ENCODE measurements at places on chromosomes 1 and 21.

- no peak for DNase-seq
Measured at GRCh38 chr1:94332952-94333351, 85.2 kb upstream of the ABCD3 start.

- DNase-seq: peak; percentile 76
Measured at GRCh38 chr1:67347688-67348472, 40.2 kb downstream of the IL12RB2 start.

- no peak for DNase-seq
Measured at GRCh38 chr1:54173681-54174080, 20.9 kb upstream of the CDCP2 start.

DNA sequence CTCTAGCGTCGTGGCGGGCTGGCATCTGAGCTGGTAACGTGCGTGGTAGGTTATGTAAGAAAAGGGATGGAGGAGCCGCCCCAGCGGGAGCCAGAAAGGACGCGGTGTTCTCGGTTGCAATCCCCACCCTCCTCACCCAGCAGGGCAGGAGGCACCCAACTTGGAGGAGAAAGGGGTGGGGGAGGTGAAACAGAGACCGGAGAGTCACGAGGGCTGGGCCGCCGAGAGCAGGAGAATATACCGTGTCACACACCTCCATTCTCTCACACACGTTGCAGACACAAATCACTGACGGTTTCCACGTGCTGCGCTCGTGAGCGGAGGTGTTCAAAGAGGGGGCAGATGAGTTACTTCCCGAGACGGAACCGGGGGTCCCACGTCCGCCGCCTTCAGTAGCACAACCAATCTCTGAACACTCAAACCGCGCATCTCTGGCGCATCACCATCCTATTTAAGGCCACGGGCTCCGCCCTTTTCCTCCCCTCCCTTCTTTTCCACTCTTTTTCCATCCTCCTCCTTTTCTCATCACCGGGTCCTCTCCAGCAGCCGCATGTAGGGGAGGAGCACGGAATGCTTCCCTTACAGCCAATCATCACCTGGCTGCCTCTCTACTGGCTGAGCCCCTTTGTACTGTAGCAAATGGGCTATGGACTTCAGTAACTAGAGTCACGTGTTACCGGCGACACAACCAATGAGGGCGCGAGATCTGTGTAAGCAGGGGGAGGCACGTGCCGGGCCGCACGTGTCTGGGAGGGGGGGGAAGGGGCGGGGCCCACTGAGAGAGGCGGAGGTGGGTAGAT lies at the start of gene CIART:
Gene CIART (plus strand): TSS at position 797 of the 800 bp plus-strand sequence. CDS start 714 bp downstream, outside the sequence.
- DNase-seq: peak; percentile 100

DNA sequence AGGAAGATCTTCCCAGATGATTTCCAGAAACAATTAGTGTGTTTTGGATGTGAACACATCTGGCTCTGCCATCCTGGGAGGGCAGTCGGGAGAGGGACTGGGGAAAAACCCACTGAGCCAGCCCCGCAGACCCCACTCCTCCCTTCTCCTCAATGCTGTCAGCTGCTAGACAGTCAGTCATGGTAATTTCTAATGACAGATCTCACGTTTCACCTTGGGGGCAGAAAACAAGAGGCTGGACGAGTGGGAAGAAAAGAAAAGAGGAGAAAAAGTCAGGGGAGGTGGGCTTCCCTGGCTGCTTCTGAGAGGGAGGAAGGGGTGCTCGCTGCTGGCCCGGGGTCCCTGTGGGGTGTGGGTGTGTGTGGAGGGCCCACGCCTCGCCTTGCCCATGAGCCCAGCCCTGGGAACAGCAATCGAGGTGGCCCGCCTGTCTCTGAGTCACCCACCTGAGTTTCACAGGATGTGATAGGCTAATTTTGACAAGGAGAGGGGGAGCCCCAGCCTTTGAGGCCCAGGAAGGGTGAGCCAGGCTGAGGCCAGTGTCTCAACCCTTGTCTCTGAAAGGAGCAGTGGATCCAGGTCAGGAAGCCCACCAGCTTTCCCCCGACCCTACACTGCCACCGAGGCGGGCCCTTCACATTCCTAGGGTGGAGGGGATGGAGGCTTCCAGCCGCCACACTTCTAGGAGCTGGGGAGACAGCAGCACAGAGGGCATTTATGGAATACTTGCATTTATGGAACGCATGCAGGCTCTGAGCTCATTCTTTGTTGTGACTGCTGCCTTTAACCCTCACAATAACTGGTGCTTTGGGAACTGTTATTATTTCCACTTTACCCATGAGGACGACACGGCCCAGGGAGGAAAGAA lies 49.1 kb upstream of the IFNLR1 start:
- DNase-seq: peak; percentile 27

DNA sequence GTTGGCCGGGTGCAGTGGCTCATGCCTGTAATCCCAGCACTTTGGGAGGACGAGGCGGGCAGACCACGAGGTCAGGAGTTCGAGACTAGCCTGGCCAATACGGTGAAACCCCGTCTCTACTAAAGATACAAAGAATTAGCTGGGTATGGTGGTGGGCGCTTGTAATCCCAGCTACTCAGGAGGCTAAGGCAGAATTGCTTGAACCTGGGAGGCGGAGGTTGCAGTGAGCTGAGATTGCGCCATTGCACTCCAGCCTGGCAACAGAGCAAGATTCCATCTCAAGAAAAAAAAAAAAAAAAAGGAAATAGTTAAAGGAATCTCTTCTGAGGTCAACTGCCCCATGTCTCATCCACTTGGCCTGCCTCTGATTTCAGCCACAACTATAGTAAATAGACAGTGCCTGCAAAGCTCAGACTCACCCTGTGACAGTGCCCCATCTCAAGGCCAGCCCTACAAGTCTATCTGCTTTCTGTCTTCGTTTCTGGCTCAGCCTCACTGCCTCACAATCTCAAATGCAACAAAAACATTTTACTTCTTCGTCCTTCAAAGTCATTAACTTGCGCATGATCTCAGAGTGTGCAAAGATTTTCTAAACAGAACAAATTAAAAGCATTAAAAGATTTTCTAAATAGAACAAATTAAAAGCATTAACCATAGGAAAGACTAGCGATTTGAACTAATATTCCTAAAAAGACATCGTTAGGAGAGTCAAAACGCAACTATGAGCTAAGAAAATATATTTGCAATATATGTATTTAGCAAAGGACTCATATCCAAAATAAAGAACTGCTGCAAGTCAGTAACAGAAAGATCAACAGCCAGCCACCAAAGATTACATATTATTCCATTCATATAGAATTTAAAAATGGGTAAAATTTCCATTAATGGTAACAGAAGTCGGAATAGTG lies 65.0 kb upstream of the PRDX6 start:
- DNase-seq: peak; percentile 75

DNA sequence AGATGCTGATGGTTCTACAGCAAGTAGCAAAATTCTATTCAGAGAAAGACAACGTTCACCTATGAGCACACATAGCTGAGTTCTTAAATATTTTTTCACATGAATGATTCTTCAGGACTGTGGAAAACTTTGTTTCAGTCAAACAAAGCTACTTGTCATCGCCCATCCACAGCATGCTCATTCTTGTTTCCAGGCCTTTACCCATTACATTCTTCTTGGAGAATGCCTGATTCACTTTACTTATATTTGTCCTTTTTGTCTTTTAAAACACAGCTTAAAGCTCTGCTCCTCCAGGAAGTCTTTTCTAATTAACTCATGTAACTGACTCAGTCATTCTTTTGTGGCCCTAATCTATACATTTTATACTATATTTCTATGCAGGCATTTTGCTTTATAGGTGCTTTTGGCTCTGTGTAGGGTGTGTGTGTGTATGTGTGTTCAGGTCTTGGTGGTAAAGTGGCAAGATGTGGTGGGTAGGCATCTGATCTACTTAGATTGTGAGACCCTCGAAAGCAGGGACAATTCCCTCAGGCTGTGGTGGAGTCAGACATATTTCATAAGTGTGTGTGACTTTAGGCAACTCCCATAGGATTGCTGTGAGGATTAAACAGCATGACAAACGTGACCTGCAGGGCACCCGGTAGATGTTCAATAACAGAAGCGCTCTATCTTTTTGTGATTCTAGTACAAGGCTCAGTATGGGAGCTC lies 11.8 kb upstream of the MARK1 start:
- DNase-seq: no peak

DNA sequence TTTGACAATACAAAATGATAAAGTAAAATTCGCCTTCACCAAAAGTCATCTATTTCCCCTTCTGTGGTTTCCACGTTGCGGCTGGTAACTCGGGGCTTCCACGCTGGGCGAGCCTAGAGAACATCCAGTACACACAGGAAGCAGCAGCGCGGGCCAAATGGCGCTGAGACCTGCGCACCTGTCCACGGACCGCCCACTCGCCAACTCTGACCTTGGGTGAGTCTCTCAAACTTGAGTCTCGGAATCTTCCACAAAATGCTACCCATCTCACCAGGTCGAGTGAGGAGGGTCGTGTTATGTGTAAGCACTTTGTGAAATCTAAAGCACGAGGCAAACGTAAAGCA lies 820 bp upstream of the TTF2 start:
- no peak for DNase-seq

DNA sequence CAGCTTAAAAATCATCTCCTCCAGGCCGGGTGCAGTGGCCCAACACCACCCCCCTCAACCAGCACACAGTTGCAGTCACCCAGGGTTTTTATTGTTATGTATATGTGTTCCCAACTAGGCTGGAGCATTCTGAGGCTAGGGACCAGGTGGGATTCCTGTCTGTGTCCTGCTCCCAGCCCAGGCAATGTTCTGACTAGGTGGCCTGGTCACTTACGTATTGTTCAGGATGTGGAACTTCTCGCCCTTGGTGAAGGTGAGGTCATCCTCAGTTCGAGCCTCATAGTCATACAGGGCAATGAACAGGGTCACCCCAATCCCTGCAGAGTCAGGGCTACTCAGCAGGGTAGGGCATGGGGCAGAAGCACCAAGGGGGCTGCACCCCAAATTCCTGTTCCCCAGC lies 12.2 kb downstream of the FGR start:
- no peak for DNase-seq
